Stimulated activated CD4-positive, alpha-beta T cell treated with anti-CD3 and anti-CD28 coated beads, Interleukin-12 subunit alpha, Interleukin-12 subunit beta, amount 100 ng/mL, for 48 hours (primary cell): ENCODE measurements at places on chromosomes 6 and 20.

- no peak for DNase-seq
These were observed 114.9 kb upstream of the ATXN1 start for GRCh38 chr6:16876201-16876600.

GRCh38 chr6:10541591-10541990, 20.4 kb downstream of the GCNT2 start:
- no peak for DNase-seq

DNA sequence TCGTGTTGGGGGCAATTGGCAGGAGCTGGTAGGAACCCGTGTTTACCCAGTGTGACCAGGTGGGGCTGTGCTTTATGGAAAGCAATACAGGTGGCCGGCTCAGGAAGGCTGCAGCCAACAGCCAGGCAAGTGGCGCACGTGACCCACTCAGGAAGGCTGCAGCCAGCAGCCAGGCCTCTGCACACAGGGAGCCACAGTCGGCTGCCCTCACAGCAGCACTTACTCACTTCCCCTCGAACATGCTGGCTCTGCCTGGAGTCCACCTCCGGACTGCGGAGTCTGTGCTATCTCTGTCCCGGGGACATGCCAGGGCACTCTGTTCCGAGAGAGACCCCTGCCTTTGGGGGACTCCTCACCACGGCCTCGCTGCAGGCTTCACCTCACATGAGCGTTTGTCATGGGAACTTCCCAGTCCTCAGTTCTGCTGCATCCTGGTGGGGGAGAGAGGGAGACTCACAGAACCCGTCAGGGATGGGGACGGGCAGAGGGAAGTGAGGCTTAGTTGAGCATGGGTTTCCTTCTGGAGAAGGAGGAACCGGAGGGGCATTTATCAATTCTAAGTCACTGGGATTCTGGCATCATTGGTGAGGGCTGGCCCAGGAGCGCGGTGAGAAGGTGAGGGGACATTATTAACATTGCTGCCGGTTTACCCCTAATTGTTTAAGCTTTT, 76.8 kb downstream of the TTLL2 start:
- no peak for DNase-seq

DNA sequence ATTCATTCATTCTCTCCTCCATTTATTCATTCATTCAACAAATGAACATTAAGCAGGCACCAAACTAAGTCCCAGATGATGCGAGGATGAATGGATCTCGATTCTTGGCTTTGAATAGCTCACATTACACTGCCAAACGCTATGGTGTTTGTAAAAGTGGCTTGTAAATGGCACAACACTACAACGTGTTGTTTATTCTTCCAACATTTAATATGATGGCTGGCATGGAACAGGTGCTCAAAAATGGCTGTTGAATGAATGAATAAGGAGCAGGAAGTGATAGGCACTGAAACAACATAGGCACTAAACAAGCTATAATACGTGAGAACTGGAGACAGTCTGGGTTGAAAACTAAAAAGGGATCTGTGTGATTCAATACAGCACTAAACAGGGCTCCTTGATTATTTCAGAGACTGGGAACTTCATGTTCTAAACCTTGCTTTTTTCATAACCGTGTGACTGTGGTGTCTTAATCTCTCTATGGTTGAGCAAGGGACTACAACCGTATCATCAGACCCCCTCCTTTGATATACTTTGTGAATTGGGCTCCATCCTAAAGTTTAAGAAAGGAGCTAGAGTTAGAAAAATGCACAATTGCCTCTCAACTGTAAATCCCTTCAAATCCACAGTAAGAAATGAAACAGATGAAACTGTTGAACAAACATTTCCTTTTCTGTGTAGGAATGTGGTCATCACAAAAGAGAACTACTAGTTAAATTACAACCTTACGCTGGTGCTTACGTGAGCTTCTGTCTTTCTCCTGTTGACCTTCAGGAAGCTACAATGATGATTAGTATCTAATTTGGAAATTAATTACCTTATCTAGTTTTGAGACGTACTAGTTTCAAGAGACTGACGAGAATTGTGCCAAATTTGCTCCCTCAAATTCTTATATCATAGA, 16.9 kb upstream of the SLC16A10 start:
- no peak for DNase-seq

GRCh38 chr6:66896415-66896814, 1189.4 kb upstream of the EYS start:
- no peak for DNase-seq
